Cortex of kidney (tissue), 1 donor: ENCODE measurements at places on chromosomes 6 and 20.

DNA sequence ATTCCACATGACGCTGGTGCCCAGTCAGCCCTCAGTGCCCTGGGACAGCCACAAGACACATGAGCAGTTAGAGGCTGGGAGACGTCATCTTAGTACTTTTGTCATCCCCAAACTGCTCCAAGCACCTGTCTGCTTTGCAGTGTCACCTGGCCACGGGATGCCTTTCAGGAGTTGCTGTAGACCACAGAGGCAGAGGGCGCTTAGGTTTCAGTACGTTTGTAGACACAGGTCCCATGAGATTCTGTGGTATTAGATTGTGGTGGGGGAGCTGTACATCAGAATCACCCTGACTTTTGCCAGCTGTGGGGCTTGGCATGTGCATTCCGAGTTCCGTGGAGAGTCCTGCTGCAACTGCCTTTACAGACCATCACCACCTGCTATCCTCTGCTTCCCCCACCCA lies 16.7 kb downstream of the MAVS start:
- no peak for DNase-seq

- DNase-seq = no peak
Observed at GRCh38 chr20:60117065-60117464, 158.8 kb downstream of the CDH26 start.

- DNase-seq = no peak
Observed at GRCh38 chr6:163579880-163580295, 165.4 kb downstream of the QKI start.

GRCh38 chr6:90765491-90765890 lies 178.6 kb upstream of the MAP3K7 start:
- no peak for DNase-seq

DNA sequence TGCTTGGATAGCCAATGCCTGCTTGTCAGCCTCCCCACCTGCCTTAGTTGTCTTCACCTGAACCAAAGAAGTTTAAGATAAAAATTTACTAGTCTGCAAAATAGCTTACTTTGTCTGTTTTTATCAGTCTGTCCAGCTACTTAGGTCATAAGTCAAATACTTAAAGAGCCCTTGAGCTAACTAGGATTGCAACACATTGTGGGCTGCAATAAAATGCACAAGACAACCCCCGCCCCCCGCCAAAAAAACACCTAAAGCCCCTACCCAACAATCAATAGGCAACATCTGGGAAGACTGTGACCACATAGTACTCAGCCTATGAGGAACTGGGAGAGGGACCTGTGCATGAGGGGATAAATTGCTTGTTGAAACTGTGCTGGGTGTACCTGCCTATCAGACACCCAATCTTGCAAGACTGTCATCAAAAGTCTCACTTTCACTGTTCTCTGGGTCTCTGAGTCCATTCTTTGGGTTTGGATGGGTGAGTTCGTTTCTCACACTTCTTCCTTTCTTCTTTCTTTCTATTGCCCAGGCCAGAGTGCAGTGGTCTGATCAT lies 27.3 kb upstream of the ABCC10 start:
- DNase-seq = no peak

- DNase-seq = no peak
Observed at GRCh38 chr6:17125407-17125806, 23.6 kb downstream of the STMND1 start.

DNA sequence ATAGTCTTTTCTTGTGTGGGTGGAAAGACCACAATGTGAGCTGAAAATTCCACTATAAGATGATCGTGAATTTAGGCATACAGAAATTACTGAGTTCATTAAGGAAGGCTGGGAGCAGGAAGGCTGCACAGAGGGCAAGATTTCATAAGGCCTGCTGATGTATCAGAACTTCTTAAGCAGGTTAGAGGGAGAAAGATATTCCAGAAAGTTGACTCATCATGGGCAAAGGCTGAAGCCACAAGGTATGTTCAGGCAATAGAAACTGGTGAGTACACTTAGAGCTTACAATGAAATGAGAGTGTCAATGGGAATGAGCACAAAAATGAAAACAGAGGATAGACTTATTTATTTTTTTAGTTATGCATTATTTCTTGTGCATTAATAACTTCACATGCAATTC lies 618.6 kb downstream of the CBLN4 start:
- DNase-seq = no peak

- no peak for DNase-seq
Observed at GRCh38 chr6:132571774-132572173, 1.7 kb downstream of the TAAR6 start.

DNA sequence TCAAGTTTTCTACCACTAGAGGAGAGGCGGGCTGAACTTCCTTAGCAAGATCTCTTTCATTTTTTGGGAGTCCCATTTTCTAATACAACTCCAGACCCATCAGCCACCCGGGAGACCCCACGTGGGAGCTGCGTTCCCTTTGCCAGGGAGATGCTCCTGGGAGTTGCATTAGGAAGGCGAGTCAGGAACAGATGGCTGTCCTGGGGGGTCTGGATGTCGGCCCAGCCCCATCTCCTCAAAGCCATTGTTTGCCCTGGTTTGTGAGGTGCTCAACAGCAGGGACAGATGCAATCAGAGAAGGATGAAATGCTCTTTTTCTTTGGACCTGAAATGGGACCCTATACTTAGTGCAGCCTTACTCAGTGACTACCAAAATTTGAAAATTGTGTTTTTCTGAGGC lies 39.4 kb downstream of the CARMIL1 start:
- no peak for DNase-seq

GRCh38 chr20:11852811-11853210 lies 64.9 kb upstream of the BTBD3 start:
- no peak for DNase-seq

GRCh38 chr20:5039889-5040288 lies 38.6 kb upstream of the SLC23A2 start:
- DNase-seq = no peak

- DNase-seq = no peak
Observed at GRCh38 chr6:136037242-136037875, 185.9 kb downstream of the PDE7B start.

DNA sequence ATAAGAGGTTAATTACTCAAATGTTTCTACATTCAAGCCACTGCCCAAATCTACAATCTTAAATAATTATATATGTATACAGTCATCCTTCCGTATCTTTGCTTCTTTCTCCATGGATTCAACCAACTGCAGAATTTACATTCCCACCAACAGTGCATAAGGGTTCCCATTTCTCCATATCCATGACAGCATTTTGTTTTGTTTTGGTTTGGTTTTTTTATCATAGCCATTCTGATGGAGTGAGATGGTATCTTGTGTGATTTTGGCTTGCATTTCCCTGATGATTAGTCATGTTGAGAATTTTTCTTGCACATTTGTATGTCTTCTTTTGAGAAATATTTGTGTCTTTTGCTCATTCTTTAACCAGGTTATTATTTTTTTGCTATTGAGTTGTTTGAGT lies 198.5 kb downstream of the C6orf118 start:
- no peak for DNase-seq

DNA sequence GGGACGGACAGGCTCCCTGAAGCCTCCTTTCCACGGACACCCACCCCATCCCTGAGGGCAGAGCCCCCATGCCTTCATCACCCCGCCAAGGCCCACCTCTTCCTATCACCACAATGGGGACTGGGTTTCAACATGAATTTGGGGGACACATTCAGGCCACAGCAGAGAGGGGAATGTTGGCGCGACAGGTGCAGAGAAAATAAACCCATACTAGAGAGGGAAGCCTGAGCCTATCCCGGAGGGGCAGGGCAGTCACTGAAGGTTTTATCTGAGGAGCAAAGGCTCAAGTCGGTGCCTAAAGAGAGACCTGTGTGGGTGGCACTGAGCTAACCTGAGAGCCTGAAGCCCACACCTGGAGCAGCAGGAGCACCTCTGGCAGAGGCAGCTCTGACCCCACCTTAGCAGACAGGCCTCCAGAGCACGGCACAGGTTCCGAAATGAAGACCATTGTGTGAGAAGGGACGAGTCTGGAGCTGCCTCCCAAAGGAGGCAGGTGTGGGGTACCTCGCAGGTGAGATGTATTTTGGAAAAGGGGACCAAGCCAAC lies 180.6 kb upstream of the PDE10A start:
- DNase-seq = no peak

DNA sequence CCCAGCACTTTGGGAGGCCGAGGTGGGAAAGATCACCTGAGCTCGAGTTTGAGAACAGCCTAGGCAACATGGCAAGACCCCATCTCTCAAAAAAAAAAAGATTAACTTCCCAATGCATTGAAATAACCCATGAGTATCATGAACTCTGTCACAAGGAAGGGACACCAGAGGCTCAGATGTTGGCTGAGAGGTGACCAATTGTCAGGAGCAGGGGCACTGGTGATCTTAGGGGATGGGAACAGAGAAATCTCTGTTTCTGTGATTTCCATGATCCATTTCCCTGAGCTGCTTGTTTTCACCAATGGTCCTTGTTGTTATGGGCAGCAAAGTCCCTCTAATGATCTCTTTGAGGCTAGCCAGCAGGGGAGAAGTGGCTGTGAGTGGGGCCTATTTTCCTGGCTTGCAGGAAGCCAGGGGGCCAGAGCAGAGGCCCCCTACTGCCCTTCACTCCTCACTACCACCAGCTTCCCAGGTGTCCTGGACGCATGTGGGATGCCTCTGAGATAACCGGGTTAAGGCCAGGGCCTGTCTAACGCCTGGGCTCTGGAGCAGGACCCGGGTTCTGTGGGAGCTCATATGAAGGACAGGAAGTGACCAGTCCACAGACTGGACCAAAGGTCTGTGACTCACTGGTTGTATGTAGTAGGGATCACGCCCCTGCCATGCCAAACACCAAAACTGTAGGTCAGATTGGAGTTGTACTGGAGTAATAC lies 54.4 kb downstream of the PCNA start:
- no peak for DNase-seq

GRCh38 chr6:148824291-148824690 lies 77.5 kb downstream of the UST start:
- no peak for DNase-seq

DNA sequence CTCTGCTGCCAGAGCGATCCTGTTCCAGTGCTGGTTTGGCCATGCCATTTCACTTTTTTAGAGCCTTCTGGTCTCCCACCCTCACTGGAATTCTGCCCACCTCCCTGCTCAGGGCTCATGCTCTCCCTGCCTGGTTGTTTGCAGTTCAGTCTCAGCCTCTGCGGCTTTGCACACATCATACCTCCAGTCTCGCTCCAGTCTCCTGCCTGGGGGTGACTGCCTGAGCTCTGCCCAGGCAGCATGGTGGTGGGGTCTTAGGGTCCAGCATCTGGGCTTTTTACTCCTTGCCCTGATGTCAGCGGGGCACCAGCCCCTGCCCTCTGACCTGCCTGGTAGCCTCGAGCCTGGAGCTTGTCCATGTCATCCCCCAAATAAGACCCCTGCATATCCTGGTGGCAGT lies 30.9 kb downstream of the CD83 start:
- DNase-seq = no peak

- no peak for DNase-seq
Observed at GRCh38 chr20:63733579-63734081, 2.8 kb upstream of the LIME1 start.

GRCh38 chr6:84018453-84019061 lies 15.0 kb upstream of the MRAP2 start:
- no peak for DNase-seq

DNA sequence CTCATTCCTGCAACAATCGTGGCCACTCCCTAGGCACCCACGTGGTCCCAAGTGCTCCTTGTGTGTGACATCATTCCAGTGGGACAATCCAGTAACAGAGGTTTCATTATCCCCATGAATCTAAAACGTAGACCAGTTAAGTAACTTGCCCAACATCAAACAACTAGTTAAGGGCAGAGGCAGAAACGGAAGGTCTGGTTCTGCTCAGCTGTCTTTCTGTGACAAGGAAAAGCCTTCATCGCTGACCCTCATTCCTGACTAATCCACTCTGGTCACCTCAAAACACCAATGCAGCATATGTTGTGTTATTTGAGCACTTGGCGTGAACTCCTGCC lies 261.4 kb upstream of the JARID2 start:
- DNase-seq = no peak

DNA sequence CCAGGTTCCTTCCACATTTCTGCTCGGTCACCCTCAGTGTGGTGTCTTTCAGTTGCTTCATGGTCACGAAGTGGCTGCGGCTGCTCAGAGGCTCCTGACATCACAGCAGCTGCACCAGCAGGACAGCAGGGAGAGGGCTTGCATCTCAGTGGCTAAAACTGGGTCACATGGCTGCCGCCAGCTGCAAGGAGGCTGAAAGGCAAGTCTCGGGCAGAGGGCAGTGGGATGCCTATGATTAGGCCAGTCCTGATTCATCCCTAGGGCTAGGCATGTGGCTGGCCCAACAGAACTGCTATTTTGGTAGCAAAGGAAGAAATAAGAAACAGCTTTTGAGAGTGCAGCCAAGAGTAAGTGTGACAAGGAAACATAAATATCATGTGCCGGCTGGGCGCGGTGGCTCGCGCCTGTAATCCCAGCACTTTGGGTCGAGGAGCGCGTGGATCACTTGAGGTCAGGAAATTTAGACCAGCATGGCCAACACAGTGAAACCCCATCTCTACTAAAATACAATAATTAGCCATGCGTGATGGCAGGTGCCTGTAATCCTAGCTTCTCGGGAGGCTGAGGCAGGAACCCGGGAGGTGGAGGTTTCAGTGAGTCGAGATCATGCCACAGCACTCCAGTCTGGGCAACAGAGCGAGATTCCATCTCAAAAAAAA lies 46.6 kb downstream of the RBM38 start:
- no peak for DNase-seq

GRCh38 chr6:155050311-155050710 lies 55.2 kb downstream of the TIAM2 start:
- no peak for DNase-seq

DNA sequence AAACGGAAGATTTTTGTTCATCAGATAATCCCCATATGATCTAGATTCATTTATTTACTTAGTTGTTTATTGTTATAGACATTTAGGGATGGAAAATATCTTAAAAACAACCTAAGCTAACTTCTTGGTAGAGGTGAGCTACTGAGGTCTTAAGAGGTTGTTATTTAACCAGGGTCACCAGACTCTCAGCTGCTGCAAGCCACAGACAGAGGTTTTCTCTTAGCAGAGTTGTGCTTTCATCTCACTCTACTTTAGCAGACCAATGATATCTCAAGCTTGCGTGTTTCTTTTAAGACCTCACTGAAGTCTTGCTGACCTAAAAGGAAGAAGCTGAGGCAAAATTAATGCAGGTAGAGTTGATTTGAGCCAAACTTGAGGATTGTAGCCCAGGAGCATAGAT lies 43.6 kb downstream of the NCOA7 start:
- no peak for DNase-seq

GRCh38 chr20:24914388-24915241 lies 34.5 kb upstream of the CST7 start:
- DNase-seq = no peak
